Foreskin fibroblast (primary cell): ENCODE measurements at places on chromosomes 11 and 22.

- no peak for DNase-seq
Measured at GRCh38 chr11:71418643-71419042, 29.6 kb downstream of the DHCR7 start.

GRCh38 chr11:73099512-73100266 lies 42.4 kb downstream of the FCHSD2 start:
- no peak for DNase-seq

- peak; percentile 67 for DNase-seq
Measured at GRCh38 chr22:32528984-32529982, 54.7 kb downstream of the FBXO7 start.

GRCh38 chr11:122167100-122167499 lies 51.1 kb upstream of the BLID start:
- peak; percentile 81 for DNase-seq

- DNase-seq = peak; percentile 59
Measured at GRCh38 chr11:43419460-43419859, 60.7 kb downstream of the TTC17 start.

DNA sequence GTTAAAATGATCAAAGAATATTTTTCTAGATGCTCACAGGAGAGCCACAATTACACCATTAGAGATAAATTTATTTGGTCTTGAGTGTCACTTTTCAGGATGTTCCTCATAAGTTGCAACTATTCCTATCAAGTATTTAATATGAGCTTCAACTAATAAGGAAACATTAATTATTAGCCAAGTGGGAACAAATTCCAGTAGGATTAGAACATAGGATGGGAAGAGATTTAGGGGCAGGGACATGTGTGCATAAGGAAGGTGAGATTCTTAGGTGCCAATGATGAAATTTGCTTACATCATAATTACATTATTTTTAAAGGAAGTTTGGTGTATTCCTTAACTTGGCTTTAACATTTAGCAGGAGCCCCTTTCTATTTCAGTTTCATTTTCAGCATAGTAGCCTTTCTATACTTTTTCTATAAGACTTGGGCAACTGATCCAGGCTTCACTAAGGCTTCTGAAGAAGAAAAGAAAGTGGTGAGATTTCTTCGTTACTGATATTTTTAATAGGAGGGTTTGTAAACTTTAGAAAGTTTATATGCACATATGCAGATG lies 38.8 kb downstream of the CSRP3 start:
- no peak for DNase-seq

DNA sequence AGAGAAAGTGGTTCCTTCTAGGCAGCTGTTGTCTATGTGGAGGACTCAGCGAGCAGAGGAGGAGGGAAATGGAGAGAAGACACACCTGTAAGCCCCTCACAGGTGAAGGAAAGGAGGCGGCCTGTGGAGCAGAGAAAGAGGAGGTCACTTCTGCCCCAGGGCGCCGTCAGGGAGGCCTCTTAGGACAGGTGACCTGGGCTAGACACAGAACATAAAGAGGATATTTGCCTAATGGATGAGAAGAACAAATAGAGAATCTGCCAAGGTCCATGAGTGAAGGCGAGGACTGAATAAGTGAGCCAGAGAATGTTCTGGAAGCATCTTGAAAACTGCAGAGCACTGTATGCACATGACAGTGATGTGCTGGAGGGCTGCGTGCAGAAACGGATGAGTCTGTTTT lies 2.2 kb upstream of the SCUBE1 start:
- DNase-seq = no peak

- no peak for DNase-seq
Measured at GRCh38 chr11:94975599-94975998, 2.1 kb downstream of the KDM4D start.

GRCh38 chr11:67576735-67577475 lies 6.7 kb upstream of the GSTP1 start:
- no peak for DNase-seq

GRCh38 chr11:79046366-79046765 lies 394.5 kb downstream of the TENM4 start:
- DNase-seq = peak; percentile 79

GRCh38 chr11:93668171-93668570 lies 6.7 kb downstream of the CEP295 start:
- DNase-seq = no peak

- no peak for DNase-seq
Measured at GRCh38 chr11:116276051-116277044, 496.4 kb downstream of the BUD13 start.

GRCh38 chr11:5486003-5486402 lies 2.5 kb upstream of the OR52D1 start:
- no peak for DNase-seq

DNA sequence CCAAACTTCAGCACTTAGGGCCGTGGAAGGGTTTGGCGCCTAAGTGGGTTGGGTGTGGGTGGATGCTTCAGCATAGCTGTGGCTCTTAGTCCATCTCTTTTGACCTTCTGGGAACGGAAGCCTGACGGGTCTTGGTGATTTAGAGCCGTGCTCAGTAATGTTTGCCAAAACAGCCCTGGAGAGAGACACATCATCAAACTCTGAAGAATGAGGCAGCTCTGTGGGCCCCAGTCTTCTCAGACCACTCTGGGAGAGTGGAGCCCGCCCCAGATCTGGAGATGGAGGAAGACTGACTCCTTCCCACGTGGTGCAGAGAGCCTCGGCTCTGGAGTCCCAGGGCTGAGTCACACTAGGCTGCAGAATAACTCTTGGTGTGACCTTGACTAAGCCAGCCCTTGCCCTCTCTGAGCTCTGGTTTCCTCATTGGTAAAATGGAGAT lies 168.9 kb downstream of the C11orf91 start:
- DNase-seq = peak; percentile 71

- no peak for DNase-seq
Measured at GRCh38 chr22:48972979-48973693, 854.5 kb downstream of the BRD1 start.

GRCh38 chr11:61732705-61733104 lies 19.7 kb upstream of the MYRF start:
- DNase-seq = peak; percentile 83

GRCh38 chr11:75510004-75510722 lies 15.6 kb downstream of the GDPD5 start:
- no peak for DNase-seq

DNA sequence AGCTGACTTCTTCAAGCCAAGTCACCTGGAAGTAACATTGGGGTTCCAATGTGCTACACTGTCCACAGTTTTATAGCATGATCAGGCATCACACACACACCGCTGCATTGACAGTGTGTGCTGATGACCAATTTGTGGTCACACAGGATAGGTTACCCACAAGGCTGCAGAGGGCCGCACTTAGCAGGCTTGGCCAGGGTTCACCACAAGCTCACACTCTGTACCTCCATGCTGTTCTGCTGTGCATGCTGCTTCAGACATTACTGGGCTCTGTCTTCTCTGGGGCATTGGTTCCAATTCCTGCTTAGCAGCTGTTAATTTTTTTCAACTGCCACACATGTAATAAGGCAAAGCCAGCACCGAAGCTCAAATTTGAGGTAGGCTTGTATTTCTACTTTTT lies 11.0 kb upstream of the NRIP3 start:
- no peak for DNase-seq

GRCh38 chr11:130269326-130269943 lies 45.3 kb downstream of the ZBTB44 start:
- no peak for DNase-seq

- DNase-seq = no peak
Measured at GRCh38 chr11:61908730-61909316, 8.5 kb downstream of the RAB3IL1 start.

DNA sequence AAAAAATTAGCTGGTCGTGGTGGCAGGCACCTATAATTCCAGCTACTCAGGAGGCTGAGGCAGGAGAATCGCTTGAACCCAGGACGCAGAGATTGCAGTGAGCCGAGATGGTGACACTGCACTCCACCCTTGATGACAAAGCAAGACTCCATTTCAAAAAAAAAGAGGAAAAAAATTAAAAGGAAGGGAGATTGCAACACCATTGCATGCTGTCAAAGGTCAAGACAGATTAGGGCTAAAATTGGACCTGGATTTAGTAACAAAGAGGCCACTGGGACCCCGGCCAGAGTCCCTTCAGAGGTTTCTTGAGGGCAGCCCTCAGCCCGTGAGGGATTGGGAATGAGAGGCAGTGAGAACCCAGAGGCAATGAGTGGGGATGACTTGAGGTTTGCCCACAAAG lies 8.2 kb upstream of the MAFF start:
- no peak for DNase-seq

DNA sequence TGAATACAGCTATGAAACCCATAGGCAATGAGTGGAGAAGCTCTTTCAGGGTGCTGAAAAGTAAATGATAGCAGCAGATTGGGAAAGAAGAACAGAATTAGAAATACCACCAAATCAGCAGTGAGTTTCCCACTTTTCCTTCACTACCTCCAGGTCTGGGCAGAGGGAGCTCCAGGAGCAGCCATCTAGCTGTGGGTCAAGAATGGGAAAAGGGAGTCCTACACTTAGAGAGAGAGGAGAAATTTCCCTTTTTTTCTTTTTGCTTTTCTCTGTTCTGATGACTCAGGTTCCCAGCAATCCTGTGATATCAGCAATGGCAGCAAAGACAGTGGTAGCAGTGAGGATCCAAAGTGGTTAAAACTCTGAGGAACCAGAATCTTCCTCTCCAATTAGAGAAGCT lies 263.9 kb downstream of the NXPE2 start:
- DNase-seq = no peak

- no peak for DNase-seq
Measured at GRCh38 chr11:70432580-70432979, 34.3 kb downstream of the CTTN start.

DNA sequence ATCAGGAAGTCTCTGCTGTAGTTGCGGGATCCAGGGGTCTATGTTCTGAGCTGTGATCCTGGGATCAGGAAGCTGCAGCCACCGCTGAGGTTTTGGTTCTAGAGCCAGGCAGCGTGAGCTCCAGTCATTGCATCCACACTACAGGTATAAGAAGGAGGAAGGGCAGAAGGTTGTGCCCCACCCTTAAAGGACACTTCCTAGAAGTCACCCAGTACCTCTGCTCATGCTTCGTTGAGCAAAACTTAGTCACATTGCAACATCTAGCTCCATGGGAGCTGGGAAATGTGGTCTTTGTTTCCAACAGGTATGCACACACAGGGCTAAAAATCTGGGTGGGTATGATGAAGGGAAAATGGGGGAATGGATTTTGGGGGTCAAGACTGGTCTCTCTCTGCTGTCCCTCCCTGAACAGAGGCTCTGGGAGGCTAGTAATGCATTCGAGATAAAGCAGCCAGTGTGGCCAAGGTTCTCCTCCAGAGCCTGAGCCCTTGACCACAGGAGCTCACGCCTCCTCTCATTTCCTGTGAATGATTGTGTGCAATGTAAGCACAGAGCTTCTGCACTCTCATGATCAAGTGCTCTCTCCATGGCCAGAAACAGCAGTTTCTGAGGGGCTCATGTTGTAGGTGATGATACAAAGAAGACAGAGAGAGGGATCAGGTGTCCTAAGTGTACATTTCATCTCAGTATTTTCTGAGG lies 86.8 kb upstream of the OR4B1 start:
- DNase-seq = no peak

- DNase-seq = no peak
Measured at GRCh38 chr11:88039476-88040147, 135.6 kb downstream of the RAB38 start.

DNA sequence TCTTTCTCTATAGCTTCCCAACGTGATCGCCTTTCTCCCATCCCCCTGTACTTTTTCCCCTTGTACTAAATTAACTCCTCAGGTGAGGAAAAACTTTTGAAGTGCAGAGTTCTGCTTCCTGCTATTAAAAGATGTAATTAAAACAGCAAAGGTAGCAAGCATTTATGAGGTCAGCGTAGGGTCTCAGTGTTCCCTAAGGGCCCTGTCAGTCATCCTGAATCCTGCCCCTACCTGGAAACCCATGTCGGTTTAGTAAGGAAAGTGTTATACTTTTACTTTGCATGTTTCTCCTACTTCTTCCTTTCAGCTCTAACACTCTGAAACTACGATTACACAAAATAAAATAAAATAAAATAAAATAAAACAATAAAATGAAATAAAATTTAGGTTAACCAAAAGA lies 1.3 kb upstream of the HBB start:
- no peak for DNase-seq

- no peak for DNase-seq
Measured at GRCh38 chr11:128456566-128457268, 130.6 kb downstream of the ETS1 start.

DNA sequence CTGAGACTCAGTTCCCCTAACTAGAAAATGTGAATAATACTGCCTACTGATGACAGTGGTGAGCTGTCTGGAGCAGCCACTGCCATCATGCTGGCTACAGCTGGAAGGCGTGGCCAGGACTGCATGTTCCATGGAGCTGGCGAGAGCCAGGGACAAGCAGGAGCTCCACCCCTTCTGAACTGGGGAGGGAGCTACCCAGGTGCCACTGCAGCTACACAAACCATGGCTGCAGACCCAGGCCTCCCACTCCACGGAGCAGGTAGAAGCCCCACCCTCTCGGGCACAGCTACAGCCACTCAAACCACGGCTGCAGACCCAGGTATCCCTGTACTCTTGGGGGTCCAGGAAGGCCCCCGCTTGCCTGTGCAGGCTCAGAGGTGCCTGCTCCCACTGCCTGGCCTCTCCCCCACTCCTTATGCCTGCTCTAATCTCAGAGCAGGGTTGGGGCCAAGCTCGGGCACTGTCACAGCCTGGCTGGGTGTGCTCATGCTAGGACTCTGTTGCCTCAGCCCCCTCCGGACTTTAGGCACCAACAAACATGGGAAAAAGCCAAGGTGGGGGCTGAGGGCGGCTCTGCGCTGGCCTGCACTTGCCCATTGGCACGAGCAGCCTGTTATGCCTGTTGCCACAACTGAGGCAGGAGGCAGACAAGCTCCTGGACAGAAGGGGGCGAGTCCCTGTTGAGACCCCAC lies 51.7 kb downstream of the RAB30 start:
- DNase-seq = peak; percentile 29

DNA sequence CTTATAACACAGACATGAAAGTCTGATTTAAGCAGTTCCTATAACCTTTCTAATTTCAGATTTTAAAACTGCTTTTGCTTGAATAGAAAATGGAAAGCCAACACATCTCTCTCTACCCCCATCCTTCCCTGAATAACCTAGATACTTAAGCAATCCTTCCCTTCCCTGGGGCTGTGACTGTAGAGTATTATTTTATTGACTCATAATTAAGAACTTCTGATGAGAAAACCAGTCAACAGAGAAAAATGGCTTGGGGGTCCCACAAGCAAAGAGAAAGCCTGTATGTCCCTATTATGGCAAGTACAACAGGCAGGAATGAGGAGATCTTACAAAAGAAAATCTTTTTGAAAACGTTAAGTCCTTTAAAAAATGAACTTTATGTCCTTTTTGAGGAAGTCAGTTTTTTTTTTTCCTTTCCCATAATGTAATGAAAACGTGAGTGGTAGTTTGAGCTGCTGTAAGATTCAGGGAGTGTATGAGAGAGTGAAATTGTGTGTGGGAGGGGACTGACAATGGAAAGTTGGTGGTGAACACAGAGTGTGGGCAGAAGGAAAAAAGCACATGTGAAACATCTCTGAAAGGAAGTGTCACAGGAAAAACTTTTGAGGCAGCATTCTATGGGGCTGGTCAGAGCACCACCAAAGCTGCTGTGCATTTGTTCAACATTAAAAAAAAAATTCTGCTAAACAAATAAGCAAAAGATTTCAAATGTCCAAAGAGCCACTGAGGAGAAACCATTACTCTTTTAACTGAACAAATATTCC lies 154.6 kb downstream of the MAML2 start:
- DNase-seq = peak; percentile 92
